ENCODE measurements at places on chromosomes 12 and 14.

- no peak for DNase-seq
These were observed 287.1 kb upstream of the G2E3 start for GRCh38 chr14:30271811-30272323.

- DNase-seq: no peak
These were observed 316.6 kb downstream of the GLT1D1 start for GRCh38 chr12:129169928-129170327.

GRCh38 chr14:61609191-61609843 lies 86.0 kb upstream of the HIF1A start:
- peak; percentile 51 for DNase-seq

DNA sequence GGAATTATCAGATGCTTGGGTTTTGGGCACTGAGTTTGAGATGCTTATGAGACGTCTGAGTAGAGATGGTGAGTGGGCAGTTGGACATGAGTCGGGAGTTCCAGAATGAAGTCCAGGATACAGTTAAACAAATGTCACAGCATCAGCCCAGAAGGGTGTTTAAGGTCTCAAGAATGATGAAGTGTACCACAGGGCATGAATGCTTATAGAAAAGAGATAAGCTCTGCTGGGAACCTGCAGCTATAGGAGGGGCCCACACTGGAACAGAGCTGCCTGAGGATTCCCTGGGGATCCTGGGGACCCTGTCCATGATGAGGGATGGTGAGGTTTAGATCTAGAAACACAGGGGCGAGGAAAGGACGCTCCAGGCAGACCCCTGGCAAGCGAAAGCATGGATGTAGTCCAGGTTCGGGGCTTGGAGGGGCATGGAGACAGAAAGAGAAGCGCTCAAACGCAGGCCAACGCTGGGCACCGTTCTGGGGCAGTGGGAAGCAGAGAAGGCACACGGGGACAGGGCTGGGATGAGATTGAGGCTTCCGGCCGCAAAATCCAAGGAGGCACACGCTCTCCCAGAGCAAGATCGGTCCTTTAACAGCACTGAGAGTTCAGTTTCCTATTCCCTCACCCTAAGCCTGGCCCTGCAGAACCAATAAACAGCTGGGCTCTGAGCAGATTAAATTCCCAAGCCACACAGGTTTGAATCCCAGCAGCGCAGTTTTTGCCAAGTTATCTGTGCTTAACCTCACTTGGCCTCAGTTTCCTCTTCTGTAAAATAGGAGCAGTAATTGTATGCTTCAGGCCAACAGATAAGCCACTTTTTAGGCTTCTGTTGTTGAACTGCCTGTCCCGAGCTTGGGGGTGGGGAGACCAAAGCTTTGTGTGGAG lies 52.9 kb downstream of the EID3 start:
- no peak for DNase-seq

DNA sequence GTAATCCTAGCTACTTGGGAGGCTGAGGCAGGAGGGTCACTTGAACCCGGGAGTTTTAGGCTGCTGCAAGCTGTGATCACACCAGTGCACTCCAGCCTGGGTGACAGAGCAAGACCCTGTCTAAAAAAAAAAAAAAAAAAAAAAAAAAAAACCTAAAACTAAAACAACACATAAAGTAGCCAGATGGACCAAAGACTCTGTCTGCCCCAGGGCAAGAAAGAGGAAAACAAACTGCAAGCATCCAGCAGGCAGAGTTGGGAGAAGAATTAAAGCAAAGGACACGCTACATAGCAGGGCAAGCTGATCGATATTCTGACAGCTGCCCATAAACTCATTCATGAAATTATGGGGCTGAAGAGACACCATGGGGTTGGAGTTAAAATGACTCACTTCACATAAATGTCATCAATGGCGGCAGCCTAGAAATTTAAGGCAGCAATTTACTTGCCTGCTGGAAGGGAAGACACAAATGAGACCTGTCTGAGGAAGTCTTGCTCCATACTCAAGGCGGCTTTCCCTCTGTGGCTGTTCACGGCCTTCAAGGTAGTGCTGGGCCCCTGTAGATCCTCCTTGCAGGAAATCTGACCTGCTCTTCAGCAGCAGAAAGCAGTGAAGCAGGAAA lies 259.1 kb upstream of the FKBP4 start:
- no peak for DNase-seq

GRCh38 chr12:46982629-46983392 lies 96.6 kb upstream of the PCED1B start:
- no peak for DNase-seq

DNA sequence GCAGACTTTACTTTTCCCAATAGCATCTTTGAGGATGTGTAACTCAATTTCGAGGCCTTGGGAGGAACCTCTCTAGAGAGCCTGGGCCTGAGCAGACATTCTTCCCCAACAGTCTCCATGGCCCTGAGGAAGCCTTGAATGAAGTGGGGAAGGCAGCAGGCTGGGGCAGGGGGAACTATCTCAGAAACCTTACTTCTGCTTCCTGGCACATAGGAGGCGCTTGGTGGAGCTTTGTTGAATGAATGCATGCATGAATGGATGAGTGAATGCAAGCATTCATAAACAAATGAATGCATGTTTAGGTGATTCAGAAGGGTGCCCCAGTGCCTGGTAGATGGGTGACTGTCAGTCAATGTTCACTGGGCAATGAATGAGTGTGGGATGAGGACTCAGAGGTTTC lies 58.3 kb downstream of the GALNT16 start:
- DNase-seq: no peak

DNA sequence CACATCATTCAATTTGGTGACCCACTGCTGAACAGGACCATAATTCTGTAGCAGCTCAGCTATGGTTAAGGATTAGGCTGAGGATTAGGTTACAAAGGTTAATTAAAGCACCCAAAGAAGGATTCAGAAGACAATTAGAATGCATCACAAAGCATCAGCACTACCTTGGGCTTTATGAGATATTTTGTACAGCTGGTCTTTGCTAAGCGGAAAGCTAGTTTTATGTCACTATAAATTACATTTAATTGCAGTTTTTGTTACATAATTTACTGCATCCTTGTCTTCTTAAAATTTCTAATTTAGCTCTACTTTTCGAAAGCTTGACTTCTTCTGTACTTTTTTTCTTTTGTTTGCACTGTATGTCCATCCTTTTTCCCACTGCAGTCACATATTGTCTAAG lies 711.5 kb downstream of the RPS29 start:
- no peak for DNase-seq

All from NCI-H1694 treated with DMSO at 0.1 percent for 48 hours (cell line).